ENCODE measurements at places on chromosomes 7 and 10.
A peak's percentile ranks its signal among the peaks of the same experiment; 100 is the strongest.

DNA sequence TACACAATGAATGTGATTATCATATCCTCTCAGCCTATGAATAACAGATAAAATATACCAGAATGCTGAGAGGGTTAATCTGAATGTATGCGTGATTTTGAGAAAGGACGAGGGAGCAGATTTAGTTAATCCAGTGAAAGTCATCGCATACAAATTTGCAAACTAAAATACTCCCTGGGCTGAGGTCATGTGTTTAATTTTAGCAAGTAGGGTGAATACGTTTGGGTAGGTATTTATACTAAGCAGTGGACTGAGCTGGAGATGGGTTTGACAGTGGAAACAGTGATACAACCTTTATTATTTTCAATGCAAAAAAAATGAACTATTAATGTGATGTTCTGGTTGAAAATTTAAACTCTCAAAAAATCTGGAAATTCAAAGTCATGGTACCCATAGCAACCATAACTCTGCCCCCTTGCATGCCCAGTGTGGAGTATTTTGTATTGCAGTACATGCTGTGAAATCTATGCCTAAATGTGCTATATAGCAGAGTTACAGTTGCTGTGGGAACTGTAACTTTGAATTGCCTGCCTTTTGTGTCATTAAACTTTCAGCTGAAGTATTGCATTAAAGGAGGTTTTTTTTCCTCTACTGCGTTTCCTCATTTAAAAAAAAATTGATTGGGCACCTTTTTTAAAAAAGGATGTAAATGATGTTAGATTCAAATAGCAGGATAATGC, 9.5 kb upstream of the ARID5B start:
- DNase-seq = no peak

DNA sequence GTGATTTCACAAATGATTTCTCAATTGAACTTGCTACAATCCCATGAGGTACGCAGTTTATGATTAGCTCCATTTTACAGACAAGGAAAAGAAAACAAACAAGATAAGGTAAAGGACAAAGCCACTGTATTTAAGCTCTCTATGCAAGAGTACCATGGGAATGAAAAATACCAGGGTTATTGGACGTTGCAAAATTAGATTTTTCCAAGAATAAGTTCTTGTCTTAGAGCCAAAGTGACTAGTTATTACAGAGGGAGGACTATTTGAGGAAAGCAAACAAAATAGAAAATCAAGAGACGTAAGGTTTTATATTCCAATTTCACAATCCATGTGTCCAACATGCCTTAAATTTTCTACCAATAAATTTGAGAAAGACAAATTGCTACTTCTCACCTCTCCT, 97.9 kb upstream of the PTN start:
- no peak for DNase-seq

DNA sequence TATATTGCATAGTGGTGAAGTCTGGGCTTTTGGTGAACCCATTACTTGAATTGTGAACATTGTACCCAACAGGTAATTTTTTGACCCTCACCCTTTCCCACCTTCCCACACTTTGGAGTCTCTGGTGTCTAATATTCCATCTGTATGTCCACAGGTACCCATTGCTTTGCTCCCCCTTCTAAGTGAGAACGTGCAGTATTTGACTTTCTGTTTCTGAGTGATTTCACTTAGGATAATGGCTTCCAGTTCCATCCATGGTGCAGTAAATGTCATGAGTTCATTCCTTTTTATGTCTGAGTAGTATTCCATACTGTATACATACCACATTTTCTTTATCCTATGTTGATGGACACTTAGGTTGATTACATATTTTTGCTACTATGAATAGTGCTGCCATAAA, 91.5 kb upstream of the KIF5B start:
- no peak for DNase-seq

DNA sequence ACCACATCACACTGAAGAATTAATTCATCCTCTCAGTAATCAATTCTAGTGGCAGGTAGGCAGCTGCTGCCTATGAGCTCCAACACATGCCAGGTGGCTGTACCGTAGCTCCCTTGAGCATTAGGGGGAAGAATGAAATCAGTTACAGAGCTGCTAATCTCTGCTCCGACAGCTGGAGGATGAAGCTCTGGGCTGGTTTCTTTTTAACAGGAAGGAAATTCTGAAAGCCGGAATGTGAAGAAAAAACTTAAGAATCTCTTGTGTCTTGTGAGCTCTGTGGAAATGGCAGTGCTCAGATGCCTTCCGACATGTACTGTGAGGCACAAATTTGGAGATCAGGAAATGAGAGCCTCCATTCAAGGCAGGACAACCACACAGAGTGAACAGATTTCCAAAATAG, 2.8 kb upstream of the AHCYL2 start:
- DNase-seq = no peak

GRCh38 chr10:118307220-118307619, 34.9 kb downstream of the FAM204A start:
- DNase-seq = no peak

- no peak for DNase-seq
Measured at GRCh38 chr7:29320577-29320976, 126.0 kb downstream of the CHN2 start.

DNA sequence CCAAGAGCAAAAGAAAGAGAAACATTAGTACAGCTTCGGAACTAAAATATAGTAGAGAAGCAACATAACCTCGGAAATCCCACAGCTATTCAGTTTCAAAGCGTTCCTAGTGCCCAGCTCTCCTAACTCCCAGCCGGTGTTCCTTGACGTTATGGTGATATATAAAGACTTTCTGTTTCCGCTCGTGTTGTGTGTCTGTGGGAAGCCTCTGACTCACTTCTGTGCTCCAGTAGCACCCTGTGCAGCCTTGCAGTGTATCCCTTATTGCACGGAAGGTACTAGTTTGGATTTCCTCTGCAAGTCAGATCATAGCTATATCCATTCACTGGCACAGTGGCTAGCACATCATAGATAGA, 535 bp downstream of the ASAH2B start:
- DNase-seq = no peak

DNA sequence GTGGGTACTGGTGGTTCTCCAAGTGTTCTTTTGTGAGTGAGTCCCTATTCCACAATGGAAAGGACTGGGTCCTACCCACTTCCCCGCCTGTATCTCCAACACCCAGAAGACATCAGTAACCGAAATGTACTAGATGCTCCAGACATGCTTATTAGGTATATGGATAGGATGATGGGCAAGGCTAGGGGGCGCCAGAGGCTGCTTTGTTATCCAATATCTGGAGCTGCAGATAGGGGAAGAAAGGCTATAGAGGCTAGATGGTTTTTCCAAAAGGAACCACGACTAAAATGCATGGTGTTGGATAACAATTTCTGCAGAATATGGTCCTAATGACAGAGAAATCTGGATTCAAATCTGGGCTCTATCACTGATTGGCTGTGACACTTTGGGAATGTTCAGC, 56.2 kb upstream of the TM9SF3 start:
- DNase-seq = peak; percentile 15

GRCh38 chr10:131702531-131703356, 198.1 kb upstream of the PPP2R2D start:
- DNase-seq = no peak

All from T-helper 9 cell (primary cell).